ENCODE measurements at places on chromosomes 12 and 14. TPM values are rescaled to one million over a fixed set of nuclear protein-coding genes. Genes with fewer than 3 reads are reported as not detected.

CARMIL3 gene
- total RNA-seq = 1.7 TPM

CYP27B1 gene
- 11.3 TPM for total RNA-seq

DNA sequence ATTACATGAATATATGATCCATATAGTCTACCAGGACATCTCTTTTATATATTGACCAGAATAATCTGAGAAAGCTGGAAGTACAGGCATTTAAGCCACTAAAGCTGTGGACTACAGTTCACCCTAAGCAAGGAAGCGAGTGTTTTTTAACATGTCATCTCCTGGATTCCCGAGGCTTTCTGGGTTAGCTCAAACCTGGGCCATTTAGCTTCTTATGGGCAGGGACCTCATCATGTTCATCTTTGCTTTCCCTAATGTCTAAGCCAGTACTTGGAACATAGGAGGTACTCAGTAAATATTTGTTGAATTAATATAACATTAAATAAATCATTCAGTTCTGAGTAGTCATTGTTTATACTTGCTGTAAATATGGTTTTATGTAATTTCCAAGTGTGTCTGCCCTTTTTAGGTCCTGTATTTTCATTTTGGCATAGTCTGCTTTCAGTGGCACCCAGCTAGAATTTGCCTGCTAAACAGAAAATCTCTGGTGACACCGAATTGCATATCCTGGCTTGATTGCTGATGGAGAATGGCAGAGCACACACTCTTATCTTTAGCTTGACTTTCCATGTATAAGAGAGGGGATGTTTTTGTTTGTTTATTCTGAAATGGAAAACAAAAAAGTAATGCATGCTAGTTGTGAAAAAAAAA is 344.5 kb downstream of the ZFP36L1 start:
- no peak for DNase-seq

DNA sequence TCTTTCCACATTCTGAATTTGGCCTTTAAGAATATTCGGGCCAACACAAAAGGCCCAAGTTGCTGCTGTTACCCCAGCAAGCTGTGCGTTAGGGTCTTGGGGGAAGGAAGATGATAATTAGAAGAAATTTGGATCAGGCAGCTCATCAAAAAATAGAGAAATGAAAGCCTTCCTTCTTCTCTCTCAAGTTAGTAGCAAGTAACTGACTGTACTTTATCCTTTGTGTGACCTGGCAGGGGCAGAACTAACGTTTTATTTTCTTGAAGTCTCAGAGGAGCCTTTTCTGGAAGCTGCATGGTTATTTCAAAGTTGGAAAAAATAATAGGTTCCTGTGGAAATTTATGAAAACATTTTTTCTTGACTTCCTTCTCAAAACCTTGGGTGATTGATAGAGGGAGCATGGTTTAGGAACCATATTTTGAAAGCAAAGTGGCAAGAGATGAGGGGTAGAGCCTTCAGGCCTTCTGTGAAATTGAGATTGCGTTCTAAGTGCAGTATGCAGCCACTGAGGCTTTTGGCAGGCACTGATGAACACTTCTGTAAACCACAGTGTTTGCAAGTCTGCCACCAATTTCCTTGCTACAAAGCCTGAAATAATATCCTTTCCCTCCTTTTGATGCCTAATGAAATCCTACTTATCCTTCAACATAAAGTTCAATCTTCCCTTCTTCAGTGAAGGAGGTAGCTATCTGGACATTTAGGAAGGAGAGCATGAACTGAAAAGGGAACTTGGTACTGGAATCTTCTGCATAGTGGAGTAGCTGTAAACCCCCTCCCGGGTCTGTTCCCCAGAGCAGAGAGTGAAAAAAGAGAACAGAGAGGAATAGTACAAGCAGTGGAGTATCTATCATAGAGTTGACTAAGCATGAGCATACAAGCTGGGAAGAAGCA is 123.2 kb downstream of the FGD4 start:
- no peak for DNase-seq

DNA sequence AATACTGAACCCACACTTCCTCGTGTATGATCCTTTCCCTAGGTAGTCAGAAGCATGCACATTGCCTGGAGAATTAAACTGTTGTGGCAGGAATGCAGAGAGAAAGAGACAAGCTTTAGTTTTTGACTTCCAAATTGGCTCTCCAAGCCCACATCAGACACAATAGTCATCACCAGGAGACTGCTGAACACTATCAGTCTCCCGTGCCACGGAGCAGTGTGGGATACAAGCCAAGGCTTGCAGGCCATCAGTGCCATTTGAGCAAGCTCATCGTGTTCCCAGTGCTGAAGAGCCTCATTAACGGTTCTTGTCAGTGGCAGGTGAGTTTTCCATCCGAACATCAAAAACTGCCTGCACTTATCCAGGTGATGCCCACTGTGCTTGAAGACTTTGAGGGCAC is 410.8 kb downstream of the NAV3 start:
- DNase-seq = no peak

DNA sequence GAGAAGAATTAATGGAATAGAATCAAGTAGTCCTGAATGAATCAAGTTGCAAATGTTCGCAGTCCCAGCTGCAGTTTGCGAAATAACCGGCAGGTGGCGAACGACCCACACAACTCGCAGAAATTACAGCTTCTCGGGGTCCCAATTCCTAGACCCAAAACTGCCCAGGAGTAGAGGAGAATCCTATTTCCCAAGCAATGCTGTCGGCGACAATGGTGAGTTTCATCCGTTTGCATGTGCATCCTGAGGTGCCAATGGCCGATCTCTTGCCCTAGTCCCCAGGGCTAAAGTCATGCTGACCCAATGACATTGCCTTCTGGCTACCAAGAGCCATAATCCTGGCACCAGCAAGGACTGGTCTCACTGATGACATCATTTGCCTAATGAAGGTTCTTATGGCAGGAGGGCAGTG is 8.5 kb upstream of the ASCL1 start:
- no peak for DNase-seq
